ENCODE measurements at places on chromosomes 5 and 9.

DNA sequence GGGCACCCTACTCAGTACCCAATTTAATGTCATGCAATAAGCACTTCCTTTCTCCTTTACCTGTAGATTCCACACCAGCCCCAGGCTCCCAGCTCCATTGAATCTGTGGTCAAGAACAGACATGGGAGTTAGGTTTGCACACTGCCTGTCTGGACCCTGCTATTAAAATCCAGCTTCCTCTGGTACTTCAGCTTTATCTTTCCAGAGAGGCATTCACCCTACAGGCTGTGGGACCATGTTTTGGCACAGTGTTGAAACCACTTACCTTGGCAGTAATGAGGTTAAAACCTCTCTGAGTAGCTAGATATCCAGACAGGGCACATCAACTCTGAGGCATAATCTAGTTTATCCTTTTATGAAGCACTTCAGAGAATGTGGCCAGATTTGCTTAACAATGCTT is 191.5 kb upstream of the PCSK5 start:
- no peak for DNase-seq

- DNase-seq = no peak
Measured at GRCh38 chr5:167447466-167448375, 843.7 kb upstream of the WWC1 start.

GRCh38 chr5:172107571-172107970 is 80.5 kb downstream of the STK10 start:
- DNase-seq = no peak

- DNase-seq = no peak
Measured at GRCh38 chr5:120345947-120346346, 118.2 kb upstream of the PRR16 start.

- DNase-seq = no peak
Measured at GRCh38 chr9:87672586-87672985, 53.3 kb upstream of the CTSL start.

DNA sequence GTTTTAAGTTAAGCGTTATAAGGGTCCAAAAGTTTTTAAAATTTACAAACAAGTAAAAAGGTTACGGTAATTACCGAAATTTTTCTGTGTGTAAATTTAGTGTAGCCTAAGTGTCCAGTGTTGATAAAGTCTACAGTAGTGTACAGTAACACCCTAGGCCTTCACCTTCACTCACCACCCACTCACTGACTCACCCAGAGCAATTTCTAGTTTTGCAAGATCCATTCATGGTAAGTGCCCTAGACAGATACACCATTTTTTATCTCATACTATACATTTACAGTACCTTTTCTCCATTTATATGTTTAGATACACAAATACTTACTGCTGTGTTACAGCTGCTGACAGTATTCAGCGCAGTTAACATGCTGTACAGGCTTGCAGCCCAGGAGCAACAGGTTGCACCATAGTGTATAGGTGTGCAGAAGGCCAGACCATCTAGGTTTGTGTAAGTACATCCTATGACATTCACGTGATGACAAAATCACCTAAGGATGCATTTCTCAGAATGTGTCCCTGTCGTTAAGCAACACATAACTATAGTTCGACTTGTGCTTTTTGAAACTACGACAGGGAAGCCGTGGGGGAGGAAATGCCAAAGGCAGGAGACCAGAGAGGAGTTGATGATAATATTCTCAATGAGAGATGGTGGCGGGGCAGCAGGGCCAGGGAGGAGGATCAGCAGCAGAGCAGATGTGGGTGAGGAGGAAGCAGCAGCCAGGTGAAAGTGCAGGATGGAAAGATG is 48.6 kb downstream of the PSMB7 start:
- DNase-seq = no peak

DNA sequence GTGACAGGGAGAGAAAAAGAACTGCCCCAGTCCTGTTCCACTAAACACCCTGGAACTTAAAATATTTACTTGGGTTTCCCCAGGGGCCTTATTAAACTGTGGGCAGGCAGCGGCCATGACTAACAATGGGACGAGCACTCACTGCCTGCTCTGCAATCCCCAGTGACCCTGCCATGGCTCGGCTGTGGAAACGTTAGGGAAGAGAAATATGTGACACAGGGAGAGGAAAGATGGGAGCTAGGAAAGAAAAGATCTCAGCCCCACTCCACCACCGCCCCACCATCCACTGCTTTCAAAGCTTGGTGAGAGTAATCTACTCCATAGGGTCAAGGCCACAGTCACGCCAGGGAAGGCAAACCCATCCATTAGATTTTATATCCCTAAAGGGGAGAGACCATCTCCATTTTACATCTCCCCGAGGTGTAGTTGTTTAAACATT is 117.6 kb downstream of the EFNA5 start:
- no peak for DNase-seq

- no peak for DNase-seq
Measured at GRCh38 chr9:126375386-126375785, 48.8 kb downstream of the MVB12B start.

GRCh38 chr5:177508837-177509236 is 789 bp downstream of the DOK3 start:
- DNase-seq = no peak

- DNase-seq = no peak
Measured at GRCh38 chr5:157286761-157287211, 20.9 kb downstream of the CYFIP2 start.

DNA sequence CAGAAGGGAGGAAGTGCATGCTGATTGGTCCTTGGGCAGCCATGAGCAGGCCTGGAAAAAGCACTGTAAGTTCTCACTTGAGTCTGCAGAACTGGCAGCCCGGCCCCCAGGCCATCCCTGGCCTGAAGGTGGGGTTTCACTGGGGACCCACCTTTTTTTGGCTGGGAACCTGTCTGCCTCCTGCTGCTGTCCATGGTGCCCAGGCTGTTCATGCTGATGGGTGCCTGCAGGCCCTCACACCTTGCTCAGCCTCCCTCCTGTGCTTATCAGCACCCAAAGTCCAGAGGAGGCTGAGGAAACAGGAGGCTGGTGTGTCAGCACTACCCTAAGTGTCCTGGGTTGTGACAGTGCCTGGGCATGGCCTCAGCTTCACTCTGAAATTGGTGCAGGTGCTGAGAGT is 134.4 kb upstream of the SPRY4 start:
- no peak for DNase-seq

GRCh38 chr5:16066810-16067209 is 112.8 kb downstream of the MARCHF11 start:
- no peak for DNase-seq

DNA sequence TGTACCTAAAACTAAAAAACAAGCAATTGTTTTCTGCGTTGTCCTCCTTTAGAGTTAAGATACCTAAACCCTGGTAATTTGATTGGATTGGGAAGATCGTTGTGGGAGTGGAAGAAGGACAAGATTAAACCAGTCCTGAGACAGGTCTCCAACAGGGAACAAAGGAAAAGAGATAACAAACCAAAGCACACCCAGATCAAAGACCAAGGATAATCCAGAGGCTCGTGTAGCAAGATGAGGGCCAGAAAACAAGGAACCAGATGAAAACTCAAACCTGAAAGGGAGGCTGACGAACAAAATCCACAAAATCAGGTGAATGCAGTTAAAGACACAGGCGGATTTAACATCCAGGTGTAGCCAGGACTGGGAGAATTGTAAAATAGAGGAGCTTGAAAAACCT is 618.1 kb downstream of the SLCO4C1 start:
- no peak for DNase-seq

DNA sequence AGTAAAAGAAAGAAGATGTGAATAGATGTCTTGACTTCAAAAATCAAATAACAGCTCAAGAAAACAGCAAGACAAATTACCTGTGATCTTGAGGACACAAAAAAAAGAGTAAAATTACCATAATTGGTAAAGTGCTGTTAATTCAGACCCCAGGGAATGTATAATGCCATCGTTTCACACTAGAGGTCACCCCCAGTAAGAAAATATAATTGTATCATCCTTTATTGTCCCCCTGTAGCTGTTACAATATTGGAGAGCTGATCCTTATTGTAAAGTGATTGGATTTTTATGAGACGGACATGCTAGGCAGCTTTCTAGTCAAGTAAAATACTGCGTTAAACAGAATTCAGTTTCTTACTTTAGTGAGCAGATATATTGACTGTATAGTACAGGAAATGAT is 377.0 kb downstream of the TLE1 start:
- DNase-seq = no peak

DNA sequence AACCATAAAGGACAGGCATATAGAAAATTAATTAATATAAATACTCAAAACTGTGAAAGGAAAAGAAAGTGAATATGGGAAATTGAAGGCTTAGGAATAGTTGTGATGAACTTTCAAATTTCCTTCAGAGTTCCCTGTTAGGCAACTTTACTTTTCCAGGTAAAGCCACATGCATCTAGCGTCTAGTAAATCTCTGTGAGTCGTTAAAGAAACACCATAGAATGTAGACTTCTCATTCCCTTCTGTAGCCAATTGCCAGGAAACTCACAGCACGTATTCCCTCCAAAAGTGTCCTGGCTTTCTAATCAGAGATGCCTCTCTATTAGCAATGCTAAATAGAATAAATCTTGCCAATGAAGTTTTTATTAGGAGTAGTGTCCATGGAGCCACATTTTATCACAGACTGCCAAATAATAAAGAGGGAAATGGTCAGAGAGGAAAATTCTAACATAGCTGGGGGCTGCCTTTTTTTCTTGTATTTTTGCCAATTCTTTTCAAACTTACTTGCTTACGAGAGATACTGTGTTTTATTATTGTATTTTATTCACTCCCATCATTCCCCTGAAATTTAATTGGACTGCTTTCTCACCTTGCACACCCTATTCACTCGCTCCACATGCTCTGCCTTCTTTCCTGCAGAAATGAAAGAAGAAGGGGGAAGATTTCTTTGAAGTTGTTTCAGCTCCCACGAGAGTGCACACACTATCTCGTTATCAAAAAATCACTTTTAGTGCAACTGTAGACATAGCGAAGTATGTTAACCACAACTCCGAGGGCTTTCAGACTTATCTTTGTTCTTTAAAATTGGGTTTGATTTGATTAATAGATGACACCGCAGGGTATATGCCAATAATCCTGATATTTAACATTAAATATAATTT is 439.0 kb downstream of the CSNK1G3 start:
- DNase-seq = no peak

GRCh38 chr5:26034813-26035212 is 1003.6 kb downstream of the CDH9 start:
- DNase-seq = no peak

DNA sequence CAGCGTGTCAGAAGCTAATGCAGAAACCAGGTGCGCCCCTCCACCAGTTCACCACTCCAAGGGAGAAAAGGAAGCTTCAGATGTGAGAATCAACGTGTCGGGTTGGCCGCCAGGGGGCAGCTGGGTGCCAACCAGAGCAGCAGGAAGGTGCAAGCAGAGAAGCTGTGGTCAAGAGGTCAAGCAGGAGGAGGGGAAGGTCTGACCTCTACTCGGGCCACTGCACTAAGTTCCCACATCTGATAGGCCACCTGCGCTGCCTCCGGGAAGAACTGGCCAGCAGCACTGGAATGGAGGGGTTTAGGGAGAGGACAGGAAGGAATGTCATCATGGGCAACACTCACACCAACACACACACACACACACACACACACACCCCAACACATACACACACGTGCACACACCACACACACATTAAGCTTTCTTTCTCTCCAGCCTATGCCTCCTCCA is 31.4 kb downstream of the ANXA6 start:
- DNase-seq = peak; percentile 17

Data from LNCaP clone FGC (cell line).